A549 (cell line): ENCODE measurements at places on chromosomes 2 and 18. TPM values are rescaled to one million over a fixed set of nuclear protein-coding genes. Genes with fewer than 3 reads are reported as not detected.

DNA sequence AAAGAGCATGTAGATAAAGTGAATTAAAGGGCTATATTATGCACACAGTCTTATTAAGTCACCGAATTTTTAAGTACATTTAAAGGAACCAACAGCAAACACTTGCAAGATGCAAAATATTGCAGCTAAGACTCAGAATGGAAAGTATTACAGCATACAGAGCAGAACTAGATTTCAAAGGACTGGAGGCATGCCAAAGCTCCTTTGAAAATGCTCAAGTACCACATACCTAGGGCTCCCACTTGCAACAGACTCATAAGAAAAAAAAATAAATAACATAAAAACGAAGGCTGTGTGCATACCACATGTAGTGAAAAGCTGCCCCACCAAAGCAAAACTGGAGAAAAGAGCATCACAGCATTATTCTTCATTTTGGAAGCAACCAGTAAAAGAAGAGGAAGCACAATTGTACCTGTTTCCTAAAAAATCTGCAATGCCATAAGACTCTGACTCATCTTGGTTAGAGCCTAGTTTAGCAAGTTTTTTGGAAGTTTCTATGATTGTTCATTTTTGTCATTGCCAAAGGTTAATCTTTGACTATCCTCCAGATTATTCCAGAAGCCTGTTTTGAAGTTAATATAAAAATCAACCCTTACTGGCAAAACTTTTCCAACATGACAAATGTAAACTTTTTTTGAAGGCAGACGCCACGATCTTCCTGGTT lies 306.0 kb upstream of the COL3A1 start:
- no peak for DNase-seq

- no peak for DNase-seq
These were observed 361.9 kb downstream of the TXNL1 start for GRCh38 chr18:56276466-56276865.

- DNase-seq = no peak
These were observed 46.6 kb upstream of the SERTAD2 start for GRCh38 chr2:64700133-64700809.

- DNase-seq = peak; percentile 6
These were observed 294.3 kb upstream of the KCNH7 start for GRCh38 chr2:163132850-163133249.

- DNase-seq = no peak
These were observed 68.6 kb upstream of the PXDN start for GRCh38 chr2:1812926-1813325.

GRCh38 chr2:237223201-237223861 lies 137.6 kb downstream of the COPS8 start:
- DNase-seq = peak; percentile 81

DNA sequence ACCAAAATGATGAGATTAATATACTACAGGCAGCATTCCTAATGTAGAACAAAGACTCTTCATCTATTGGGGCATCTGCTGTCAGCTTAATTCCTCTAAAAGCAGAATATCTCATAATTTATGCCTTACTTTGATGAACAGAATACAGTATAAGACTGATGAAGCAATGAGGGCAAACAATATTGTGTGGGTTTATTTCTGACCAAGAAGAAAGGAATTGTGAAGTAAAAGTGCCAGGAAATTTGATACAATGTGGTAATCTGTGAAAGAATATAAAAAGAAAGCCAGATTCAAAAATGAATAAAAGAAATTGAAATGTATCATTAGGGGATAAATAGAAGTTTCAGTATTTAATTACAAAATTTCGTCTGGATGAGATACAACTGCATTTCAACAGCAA lies 78.8 kb upstream of the TTC21B start:
- DNase-seq = no peak

- DNase-seq = peak; percentile 92
These were observed 139.8 kb downstream of the ZFP36L2 start for GRCh38 chr2:43086451-43087221.

- DNase-seq = no peak
These were observed 120.3 kb upstream of the LYPD1 start for GRCh38 chr2:132790207-132790785.

DNA sequence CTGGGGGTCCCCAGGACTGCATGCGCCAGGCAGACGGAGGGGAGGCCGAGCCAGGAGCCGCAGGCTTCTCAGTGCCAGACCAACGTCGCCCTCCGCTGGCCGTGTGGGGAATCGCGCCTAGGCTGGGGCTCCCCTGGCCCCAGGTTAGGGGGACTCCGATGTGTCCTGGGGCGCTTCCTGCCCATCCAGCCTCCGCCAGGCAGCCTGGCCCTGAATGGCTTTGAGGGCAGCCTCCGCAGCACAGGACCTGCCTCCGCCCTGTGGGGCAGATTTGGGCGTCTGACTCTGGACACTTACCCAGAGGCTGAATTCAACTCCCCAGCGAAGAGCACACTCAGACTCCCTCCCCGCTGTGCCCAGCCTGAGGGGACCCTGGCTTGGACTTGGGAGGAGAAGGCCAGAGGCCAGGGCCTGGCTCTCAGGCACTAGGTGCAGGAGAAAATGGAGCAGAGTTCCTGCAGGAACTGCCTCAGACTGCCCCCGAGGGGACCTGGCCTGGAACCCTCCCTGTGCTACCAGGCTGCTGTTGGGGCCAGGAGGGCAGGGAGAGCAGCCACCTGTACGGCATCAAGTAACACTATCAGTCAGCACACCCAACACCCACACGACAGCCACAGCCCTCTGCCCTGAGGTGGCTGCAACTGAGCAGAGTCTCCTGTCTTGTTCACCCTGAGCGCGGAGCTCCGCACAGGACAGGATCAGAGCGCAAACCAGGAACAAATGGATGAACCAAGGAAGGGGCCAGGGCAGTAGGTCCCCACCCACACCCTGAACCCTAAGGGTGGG lies 597 bp upstream of the TEKT4 start:
- peak; percentile 30 for DNase-seq

DNA sequence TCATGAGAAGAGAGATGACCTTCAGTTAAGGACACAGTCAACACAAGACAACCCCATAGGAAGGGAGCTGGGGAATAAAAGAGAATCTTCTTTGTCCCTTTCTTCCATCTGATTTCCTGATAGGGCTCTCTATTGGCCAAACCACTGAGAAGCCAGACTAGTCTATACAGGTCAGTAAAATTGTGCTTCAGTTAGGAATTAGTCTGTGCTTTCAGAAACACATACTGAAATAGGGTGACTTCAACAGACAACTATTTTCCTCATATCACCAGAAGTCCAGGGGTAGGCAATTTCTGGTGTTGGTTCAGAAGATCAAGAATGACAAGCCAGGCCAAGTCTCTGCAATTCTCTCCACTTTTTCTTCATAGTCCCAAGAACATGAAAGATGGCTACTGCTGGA lies 151.7 kb upstream of the SP5 start:
- no peak for DNase-seq

DNA sequence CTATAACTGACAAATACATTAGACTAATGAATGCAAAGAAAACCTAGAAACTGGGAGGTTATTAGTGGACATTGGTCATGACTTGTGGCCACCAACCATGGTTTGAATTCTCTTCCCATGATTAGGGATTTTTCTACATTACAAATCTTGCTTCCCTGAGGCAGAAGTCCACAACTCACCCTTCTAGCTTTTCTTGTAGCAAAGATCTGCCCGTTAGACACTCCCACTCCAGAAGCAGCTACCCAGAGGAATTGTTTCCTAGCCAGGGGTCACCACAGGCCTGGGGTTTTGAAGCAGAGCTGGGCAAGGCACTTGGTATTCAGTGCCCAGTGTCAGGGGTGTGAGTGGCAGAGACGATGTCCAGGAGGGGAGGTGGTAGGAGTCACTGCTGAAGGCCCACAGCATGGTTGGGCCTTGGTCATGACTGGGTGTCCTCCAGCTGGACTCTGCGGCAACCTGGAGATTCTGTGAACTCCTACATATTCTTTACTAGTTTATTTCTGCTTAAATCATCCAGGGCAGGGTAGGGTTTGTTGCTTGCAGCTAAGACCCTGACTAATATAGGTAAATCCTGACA lies 54.9 kb downstream of the ACTR2 start:
- no peak for DNase-seq

GRCh38 chr2:136323195-136323594 lies 205.2 kb upstream of the CXCR4 start:
- no peak for DNase-seq

- peak; percentile 19 for DNase-seq
These were observed 159.6 kb downstream of the DCC start for GRCh38 chr18:52499644-52500043.

DNA sequence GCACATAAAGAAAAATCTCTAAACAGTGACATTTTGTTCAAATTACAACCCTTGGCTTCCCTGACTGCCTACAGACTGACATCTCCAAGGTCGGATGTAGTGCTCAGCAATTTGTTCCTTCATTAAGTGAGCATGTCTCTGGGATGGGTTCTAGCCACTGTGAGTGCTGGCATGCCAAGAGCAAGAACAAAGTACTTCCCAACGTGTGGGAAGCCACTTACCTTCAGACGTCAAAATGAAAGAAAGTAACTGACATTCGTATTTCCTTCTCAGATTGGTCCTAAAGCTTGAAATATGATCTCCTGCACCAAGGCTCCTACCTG lies 193.8 kb downstream of the SLC8A1 start:
- DNase-seq = no peak

DNA sequence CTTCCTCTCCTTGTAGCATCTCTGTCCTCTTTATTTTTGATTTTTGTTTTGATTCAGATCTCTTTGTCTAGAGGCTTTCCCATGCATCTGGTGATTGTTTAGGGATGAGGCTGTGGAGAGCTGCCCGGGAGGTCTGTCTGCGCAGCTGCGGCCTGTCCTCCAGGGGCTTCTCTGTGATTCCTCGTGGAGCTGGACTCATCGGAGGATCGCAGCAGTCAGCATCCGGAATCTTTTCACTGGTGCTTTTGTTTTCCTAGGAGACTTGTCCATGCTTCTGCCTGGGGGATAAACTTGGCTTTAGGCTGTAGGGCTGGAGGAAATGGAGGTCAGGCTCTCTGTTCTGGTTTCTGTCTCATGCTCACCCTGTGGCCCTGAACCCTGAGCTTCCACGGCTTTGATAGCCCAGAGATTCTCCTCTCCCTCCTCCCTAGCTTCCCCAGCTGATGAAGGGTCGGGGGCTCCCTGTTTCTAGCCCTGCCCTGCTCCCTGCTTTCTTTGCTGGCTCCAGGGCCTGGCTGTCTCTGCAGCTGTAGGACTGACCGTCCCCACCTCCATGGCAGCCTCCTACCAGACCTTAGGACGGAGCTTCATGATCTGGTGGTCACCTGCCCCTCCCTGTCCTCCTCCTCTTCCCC lies 35.5 kb downstream of the ZNF532 start:
- DNase-seq = no peak

DNA sequence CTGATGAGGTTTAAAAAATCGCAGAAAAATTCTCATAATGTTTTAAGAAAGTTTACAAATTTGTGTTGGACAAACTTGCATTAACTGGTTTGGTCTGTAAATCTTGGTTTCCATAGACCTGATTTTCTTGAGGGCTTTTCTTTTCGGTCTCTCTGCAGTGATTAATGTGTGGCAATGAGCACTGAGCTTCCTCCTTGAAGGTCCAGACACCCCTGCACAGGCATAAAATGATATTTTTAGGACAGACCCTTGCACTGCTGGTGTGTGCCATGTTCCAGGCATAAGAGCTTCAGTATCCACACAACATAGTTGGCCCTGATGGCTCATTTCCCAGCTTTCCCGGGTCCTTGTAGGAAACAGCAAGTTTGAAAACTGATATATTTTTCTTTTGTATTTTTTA lies 33.7 kb downstream of the MRPL33 start:
- no peak for DNase-seq

DNA sequence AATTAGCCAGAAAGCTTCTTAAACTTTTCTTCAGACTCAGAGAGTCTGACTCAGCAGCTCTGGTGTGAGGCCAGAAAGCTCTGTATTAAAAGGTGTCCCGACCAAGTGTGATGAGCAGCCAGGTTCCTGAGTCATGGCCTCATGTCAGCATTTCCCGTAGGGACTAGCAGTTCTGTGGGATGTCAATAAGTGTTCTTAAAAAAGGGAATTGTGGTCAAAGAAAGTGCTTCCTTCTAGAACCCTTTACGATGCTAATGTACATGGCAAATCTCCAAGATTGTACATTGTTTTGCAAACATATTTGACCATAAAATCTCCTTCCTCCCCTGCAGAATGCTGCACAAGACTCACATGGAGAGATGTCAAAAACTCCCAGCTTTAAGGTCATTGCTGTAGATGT lies 80.1 kb downstream of the PLA2R1 start:
- peak; percentile 26 for DNase-seq

GRCh38 chr2:111950236-111950635 lies 51.8 kb downstream of the MERTK start:
- no peak for DNase-seq

DNA sequence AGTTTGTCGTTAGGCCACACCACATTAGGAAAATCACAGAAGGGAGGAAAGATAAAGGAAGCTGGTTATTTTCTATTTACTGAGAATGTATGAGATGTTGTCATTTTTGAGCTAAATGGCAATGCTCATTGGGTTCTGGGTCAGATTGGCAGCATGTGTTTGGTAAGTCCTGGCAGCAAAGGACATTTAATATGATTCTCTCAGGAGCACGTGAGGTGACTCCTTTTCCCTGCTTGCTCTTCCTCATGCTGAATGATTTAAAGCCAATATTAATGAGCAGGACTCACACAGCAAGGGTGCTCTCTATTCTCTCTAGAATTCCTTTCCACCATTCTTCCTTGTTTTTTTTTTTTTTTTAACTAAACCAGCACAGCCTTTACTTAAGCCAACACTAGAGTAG lies 298.2 kb downstream of the XIRP2 start:
- DNase-seq = no peak

GRCh38 chr2:157182834-157183396 lies 74.6 kb upstream of the GALNT5 start:
- peak; percentile 58 for DNase-seq

- DNase-seq = no peak
These were observed 68.2 kb upstream of the HPCAL1 start for GRCh38 chr2:10234409-10235094.

GRCh38 chr2:177669625-177670330 lies 277.2 kb downstream of the AGPS start:
- no peak for DNase-seq

DNA sequence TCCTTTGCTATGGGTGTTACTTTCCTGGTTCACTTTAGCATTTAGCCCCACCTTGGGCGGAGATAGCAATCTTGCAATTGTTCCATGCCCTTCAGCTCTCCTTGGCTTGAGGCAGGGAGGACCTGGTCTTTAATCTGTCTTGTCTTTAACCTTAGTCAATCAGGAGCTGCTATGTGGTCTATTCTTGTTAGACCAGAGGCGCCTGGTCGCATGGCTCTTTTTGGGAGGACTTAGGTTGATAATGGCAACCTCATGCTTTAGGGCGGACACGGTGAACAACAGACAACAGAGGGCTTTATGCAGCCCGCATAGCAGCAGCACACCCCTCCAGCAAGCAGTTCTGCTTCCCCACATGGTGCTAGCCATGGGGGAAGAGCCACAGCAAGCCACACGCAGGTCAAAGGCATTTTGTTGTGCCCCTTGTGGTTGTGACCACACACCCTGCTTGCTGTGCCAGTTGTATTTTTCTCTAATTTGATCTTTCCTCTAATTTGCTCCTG lies 17.7 kb upstream of the ZDBF2 start:
- DNase-seq = no peak

- DNase-seq = no peak
These were observed 178.8 kb upstream of the NXPH2 start for GRCh38 chr2:138959031-138959430.

The TSPYL6 gene
- not detected in 3 replicates for polyA plus RNA-seq

The PMS1 gene
- polyA plus RNA-seq = 15.3 to 16.1 TPM (median 15.9 TPM) in 3 replicates

The SLC8A1 gene
- 0.28 to 0.49 TPM (median 0.39 TPM) in 3 replicates for polyA plus RNA-seq

The MDH1 gene
- 216 to 224 TPM (median 220 TPM) in 3 replicates for polyA plus RNA-seq

The ALPP gene
- polyA plus RNA-seq = 0.18 to 0.31 TPM (median 0.18 TPM) in 3 replicates

The MERTK gene
- polyA plus RNA-seq = 1.0 to 1.4 TPM (median 1.2 TPM) in 3 replicates

The AGAP1 gene
- 19.4 to 20.6 TPM (median 20.2 TPM) in 3 replicates for polyA plus RNA-seq

The MYO1B gene
- polyA plus RNA-seq = 77.7 to 96.4 TPM (median 77.9 TPM) in 3 replicates

The VWC2L gene
- polyA plus RNA-seq = not detected in 3 replicates

The PXDN gene
- 5.5 to 8.9 TPM (median 7.3 TPM) in 3 replicates for polyA plus RNA-seq

The CYP27A1 gene
- 0.10 to 0.14 TPM (median 0.11 TPM) in 3 replicates for polyA plus RNA-seq

The SOX11 gene
- not detected in 3 replicates for polyA plus RNA-seq
